Midbrain (tissue), 1 donor: ENCODE measurements at places on chromosomes 4 and X.

- no peak for DNase-seq
Observed at GRCh38 chr4:54215379-54216077, 13.6 kb upstream of the PDGFRA start.

DNA sequence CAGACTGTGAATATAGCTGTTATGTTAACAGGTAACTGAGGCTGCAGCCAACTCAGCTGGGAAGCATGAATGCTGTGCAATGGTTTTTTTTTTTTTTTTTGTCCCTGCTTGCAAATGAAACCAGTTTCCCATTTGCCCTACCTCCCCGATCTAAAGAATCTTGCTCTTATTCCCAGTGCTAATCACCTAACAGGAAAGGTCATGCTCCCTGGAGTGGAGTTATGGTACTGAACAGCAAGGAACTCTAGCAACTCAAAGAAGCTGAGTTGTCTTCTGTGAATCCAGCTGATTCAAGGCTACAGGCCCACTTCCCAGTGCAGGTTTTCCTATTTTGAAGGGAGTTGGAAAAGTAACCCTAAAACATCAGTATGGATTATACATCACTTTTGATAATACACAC, 52.1 kb downstream of the HTR2C start:
- no peak for DNase-seq

DNA sequence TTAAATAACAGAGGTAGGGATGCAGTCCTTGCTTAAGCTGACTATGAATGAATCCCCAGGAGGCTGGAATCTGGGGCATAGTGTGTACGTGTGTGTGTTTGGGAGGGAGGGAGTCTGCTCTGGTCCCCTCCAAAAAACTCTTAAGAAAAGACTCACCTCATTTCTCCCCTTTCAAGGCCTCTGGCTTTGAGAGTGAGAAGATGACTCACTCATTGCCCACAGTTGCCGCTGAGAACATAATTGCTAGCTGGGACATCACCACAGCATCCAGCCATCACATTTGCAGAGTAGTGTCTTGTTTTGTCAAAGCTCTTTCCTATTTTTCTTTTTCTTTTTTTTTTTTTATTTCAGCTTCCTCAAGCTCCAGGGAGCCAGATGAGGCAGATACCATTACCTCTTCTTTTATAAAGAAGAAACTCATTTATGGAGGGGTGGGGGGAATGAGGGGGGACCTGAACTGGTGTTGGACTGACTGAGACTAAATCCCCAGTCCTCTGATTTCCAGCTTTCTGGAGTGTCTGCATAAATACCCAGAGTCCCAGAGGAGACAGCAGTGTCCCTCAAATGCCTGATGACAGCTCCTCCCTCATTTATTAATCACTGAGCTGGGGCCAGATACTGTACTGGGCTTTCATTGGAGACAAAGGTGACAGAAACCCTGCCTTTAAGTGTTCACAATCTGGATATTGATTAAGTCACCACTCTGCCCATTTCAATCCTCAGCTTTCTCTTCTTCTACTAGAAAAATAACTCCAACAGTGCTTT, 61.9 kb upstream of the LAS1L start:
- DNase-seq, result no peak

GRCh38 chr4:133084421-133084820, 64.7 kb upstream of the PCDH10 start:
- no peak for DNase-seq

DNA sequence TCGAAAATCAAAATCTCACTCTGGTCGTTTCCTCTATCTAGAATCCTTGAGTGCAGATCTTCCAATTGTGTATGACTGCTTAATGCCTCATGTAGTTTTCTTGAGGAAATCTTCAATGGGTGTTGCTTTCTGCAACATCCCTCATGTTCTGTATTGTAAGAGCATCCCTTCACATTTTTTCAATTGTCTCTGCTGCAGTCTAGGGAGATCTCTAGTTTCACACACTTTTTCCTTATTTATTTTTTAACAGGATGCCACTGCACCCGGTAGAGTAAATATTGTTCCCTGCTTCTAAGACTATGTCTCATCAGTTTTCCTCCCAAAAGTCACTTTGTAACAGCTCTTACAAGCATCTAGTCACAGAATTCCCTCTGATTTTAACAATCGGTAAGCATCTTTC, 50.3 kb downstream of the UGT2B4 start:
- no peak for DNase-seq

GRCh38 chr4:108619372-108620100, 840 bp upstream of the RPL34 start:
- DNase-seq, result no peak

- no peak for DNase-seq
Observed at GRCh38 chr4:110287130-110287529, 88.7 kb upstream of the ELOVL6 start.

GRCh38 chr4:107966903-107967302, 22.8 kb upstream of the HADH start:
- no peak for DNase-seq

DNA sequence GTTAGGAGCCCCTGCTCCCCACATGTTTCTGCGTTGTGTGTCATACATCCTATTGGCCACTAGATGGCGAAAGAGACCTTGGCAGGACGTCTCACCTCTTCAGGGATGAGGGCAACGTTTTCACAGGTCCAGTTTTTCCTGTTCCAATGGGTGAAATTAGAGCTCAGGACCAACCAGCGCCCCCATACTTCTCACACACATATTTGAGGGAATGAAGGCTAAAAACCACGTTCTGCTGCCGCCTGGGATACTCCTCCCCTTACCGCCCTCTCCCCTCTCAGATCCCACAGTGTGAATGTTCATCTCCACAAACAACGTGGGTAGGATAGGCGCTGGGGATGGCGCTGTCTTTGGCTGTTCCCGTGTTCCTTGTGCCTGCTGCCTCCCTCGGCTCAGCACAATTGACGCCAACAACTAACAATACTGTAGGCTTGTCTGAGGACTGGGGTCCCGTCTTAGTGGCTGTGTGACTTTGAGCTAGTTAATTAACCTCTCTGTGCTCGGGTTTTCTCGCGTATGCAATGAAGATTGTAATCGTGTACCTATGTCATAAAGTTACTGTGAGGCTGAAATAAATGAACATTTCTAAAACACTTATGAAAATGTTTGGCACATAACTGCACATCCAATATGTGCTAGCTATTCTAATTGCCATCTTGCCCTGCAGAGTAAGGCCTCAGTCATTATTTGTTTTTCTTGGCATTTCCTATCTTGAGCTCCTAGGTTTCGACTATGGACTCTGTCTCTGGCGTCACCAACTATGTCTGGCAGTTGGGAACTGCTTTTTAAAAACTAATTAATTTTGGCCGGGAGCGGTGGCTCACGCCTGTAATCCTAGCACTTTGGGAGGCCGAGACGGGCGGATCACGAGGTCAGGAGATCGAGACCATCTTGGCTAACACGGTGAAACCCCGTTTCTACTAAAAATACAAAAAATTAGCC, 181.3 kb upstream of the STK26 start:
- peak; percentile 26 for DNase-seq

- DNase-seq, result no peak
Observed at GRCh38 chrX:13024986-13025385, 19.4 kb downstream of the FAM9C start.

GRCh38 chrX:3943965-3944364, 230.5 kb upstream of the PRKX start:
- no peak for DNase-seq

- DNase-seq, result no peak
Observed at GRCh38 chr4:77002321-77003107, 53.0 kb downstream of the SEPTIN11 start.

DNA sequence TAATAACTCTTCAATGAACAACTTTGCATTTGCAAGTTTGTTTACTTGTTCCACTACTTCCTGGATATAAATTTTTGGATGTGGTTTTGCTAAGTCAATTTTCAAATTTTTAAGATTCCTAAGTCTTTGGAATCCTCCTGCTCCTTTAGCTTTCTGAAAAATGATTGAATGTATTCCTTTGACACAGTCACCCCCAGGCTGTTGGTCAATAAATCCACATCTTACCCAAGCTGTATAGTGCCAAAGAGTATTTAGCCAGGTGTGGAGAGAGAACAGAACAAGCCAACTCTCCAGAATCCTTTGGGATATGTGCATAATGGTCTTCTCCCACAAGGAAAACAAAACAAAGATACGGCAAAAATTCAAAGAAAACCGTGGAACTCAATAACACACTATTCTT, 56.9 kb upstream of the INTU start:
- DNase-seq, result no peak

GRCh38 chr4:143076723-143077122, 108.0 kb upstream of the USP38 start:
- DNase-seq, result no peak

DNA sequence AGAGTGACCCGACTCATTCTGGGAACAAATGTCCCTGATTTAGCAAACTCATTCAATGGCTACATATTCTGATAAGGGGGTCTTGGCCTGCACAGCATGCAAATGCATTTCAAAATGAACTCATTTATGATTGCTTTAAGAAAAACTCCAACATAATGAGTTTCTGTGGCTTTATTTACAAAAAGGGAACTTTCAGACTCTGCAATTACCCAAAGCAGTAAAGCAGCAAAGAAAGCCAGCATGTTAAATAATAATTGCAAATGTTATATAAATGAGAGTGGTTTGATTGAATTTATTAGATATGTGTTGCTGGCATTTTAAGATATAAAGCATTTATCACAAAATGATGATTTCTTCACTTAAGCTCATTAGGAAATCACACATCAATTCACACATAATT, 295.7 kb downstream of the FBXW7 start:
- DNase-seq, result no peak

- no peak for DNase-seq
Observed at GRCh38 chr4:135368831-135369230, 1167.2 kb upstream of the PABPC4L start.

- no peak for DNase-seq
Observed at GRCh38 chrX:37840931-37841330, 6.4 kb downstream of the DYNLT3 start.

DNA sequence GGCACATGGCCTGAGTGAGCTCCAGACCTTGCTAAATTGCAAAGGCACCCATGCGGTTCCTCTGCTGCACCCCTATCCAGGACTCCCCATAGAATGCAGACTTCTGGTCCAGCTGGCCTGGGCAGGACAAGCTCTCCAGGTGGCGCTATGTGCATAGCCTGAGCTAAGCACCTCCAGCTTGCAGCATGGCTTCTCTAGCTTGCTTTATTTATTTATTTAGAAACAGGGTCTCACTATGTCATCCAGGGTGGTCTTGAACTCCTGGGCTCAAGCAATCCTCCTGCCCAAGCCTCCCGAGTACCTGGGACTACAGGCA, 5.5 kb upstream of the WFS1 start:
- DNase-seq, result no peak

DNA sequence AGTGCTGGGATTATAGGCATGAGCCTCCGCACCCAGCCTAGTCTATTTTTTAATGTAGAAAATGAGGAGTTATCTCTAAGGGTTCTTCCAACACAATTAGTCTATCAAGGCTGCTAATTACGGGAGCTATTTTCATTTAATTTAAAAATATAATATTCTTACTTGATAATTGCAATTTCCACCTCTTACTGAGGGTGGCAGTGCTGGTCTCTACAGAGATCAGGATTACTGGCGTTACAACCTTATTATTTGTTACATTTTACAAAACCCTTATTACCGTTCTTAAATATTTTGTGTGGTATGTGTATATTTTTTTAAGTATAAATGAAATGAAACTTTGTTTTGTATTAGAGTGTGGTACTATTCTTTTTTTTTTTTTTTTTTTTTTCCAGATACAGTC, 17.6 kb upstream of the GK start:
- no peak for DNase-seq

GRCh38 chr4:84938316-84938715, 28.2 kb downstream of the WDFY3 start:
- DNase-seq, result no peak

DNA sequence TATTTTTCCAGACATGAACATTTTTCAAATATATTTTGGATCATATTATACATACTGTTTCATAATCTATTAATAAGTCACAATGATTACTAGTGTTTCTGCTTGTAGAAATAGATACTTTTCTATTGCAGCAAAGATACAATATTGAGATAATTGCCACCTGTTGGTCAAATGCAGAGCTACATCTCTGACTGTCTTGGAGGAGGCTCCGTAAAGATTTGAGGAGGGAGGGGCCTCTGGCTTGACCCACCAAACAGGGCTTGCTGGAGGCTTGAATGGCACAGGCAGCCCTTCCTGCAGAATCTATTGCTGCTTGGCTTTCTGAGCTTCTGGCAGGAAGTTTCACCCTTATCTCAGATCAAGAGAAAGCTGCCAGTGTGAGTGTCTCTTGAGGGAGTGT, 99.3 kb upstream of the ARMCX2 start:
- peak; percentile 26 for DNase-seq

DNA sequence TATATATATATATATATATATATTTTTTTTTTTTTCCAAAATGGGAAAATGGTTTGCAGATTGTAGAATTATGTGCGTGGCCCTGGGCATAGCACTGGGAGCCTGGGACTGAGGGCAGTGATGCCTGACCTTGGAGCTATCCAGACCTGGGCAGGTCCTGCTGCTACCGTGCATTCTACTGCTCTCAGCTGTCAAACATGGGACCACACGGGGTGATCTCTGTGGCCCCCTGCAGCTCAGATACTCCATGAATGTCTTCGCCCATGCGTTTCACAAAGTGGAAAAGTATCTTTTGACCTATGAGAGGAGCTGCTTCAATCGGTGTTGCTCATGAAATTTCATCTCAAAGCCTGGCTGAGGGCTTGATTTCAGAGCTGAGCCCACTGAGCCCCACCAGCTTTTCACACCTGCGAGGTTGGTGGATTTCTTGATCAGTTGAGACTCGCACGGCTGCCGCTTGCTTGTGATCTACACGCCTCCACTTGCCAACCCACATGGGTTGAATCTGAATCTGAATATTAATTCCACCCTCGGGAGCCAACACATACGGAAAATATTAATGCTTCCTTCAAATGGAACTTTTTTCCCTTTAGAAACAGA, 35.7 kb downstream of the ING2 start:
- no peak for DNase-seq

GRCh38 chrX:39507617-39508299, 590.0 kb downstream of the BCOR start:
- no peak for DNase-seq

- no peak for DNase-seq
Observed at GRCh38 chr4:88275949-88276515, 8.3 kb downstream of the PPM1K start.

- DNase-seq, result peak; percentile 38
Observed at GRCh38 chrX:101417981-101418841, 10.2 kb downstream of the HNRNPH2 start.

DNA sequence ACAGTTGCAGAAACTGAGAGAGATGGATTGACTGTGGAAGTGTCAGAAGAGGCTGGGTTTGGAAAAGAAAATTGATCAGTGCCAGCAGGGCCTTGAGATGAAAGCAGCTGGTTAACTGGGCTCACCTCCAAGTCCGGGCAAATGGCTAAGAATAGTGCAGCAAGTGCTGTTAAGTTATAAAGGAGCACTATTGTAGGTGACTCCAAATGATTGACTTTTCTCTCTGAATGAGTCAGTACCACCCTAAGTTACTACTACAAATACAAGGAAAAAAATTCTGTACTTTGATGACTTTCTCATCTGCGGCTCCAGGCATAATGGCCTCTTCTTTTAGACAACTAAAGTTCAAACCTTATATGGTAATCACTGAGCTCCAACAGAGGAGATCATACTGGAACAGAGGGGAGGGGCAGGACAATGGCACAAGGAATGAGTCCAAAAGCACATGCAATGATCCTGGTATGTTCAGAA, 733.4 kb upstream of the INTU start:
- DNase-seq, result no peak
